ENCODE measurements at places on chromosomes 5 and 9.

DNA sequence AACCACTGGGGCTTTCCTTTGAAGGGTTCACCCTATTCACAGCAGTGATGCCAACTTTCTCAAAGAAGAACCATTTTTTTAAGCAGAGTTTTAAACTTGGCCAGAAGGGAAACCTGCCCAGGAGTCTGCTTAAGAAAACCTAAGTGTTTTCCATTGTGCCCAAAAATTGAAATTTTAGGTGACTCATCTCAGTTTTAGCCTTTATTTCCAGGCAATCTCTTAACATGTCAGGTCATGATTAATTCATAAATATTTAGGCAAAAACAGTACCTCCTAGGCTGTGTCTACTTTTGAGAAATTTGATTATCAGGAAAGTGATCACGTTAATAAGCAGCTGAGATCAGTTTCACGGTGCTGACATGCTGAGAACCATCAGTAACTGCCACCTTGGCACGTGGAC is 61.9 kb downstream of the TLE1 start:
- H3K4me3 ChIP-seq = no peak overlapping the region
- no peak for DNase-seq
- no peak overlapping the region for H3K27ac ChIP-seq
- H3K27me3 ChIP-seq = no peaks in the 10 kb centered on the region

GRCh38 chr9:111900151-111900857 is 3.7 kb downstream of the UGCG start:
- H3K27me3 ChIP-seq = no peaks in the 10 kb centered on the region
- H3K4me3 ChIP-seq = no peak overlapping the region
- DNase-seq = no peak
- peaks cover 4% of the 10 kb centered on the region for H3K36me3 ChIP-seq
- no peak overlapping the region for H3K27ac ChIP-seq

DNA sequence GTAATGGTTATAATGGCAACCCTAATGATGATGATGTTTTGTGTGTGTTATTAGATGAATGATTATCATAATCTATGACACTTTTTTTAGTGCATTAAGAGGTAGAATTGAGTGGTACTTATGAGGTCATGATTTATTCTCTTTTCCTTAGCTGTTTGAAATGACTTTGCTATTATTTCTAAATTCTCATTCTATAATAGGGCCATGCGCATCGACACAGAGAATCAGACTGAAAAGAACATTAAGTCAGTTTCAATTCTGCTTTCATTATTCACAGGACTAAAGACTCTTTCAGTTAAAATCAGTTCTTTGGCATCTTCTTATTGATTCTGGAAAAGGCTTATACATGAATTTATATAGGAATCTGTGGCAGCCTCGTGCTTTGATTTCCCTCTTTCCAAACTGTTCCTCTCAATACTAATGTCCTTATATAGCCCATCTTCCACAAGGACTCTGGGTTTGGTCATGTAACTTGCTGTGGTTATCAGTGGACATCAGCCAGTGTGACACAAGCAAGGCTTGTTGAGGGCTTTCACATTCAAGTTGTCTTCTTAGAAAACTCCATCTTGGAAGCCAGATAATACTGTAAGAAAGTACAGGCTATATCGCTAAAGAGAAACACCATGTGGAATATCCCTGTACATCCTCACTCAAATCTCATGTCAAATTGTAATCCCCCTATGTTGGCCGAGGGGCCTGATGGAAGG is 140.3 kb upstream of the CHD1 start:
- peaks cover 6% of the 10 kb centered on the region for H3K27me3 ChIP-seq
- no peak for DNase-seq
- no peak overlapping the region for H3K27ac ChIP-seq
- H3K4me3 ChIP-seq = no peak overlapping the region
- no peaks in the 10 kb centered on the region for H3K36me3 ChIP-seq
- H3K4me1 ChIP-seq = no peaks in the 10 kb centered on the region

GRCh38 chr5:32076699-32077695 is 97.1 kb downstream of the GOLPH3 start:
- H3K27me3 ChIP-seq = no peaks in the 10 kb centered on the region
- H3K4me1 ChIP-seq = no peaks in the 10 kb centered on the region
- no peak overlapping the region for H3K4me3 ChIP-seq

DNA sequence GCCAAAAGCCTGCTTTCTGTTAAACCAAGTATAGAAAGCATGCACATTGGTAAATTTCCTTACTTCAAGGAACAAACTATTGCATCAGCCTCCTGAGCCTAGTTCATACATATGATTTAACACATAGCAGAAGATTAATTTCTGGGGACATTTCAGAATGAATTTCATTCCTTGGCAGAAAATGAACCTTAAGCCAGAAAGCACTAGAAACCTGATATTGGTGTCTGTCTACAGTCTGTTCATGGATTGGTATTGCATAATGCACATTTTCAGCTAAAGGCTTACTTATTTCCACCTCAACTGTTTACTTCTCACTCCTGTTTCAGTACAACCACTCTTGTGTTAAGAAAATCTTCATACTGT is 1471.8 kb upstream of the NUDT12 start:
- H3K4me3 ChIP-seq = no peak overlapping the region
- no peaks in the 10 kb centered on the region for H3K36me3 ChIP-seq
- no peaks in the 10 kb centered on the region for H3K27me3 ChIP-seq
- no peak overlapping the region for H3K27ac ChIP-seq
- DNase-seq = no peak

DNA sequence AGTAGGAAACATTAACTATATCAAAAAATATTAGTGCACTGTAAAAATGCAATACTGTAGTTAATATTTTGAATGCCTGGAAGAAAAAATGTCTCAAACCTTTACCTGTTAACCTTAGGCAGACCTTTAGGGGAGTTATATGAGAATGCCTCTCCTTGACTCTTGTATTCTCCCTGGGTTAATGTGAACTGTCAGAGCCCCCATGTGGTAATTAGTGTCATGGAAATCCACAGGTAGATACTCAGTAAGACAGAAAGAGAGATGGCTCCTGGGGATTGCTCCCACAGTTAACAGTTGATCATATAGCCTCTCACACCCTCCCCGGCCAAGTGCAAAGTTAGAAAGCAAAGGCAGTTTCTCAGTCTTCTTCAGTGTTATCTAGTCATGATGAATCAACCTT is 742.8 kb downstream of the NR2F1-AS1 start:
- H3K4me1 ChIP-seq = no peaks in the 10 kb centered on the region
- no peaks in the 10 kb centered on the region for H3K27me3 ChIP-seq
- peaks cover 2% of the 10 kb centered on the region for H3K36me3 ChIP-seq
